ENCODE measurements at places on chromosomes 6 and 20. TPM values are rescaled to one million over a fixed set of nuclear protein-coding genes. Genes with fewer than 3 reads are reported as not detected.

The RBM24 gene
- total RNA-seq = 2.4 TPM

The TNF gene
- total RNA-seq = not detected

DNA sequence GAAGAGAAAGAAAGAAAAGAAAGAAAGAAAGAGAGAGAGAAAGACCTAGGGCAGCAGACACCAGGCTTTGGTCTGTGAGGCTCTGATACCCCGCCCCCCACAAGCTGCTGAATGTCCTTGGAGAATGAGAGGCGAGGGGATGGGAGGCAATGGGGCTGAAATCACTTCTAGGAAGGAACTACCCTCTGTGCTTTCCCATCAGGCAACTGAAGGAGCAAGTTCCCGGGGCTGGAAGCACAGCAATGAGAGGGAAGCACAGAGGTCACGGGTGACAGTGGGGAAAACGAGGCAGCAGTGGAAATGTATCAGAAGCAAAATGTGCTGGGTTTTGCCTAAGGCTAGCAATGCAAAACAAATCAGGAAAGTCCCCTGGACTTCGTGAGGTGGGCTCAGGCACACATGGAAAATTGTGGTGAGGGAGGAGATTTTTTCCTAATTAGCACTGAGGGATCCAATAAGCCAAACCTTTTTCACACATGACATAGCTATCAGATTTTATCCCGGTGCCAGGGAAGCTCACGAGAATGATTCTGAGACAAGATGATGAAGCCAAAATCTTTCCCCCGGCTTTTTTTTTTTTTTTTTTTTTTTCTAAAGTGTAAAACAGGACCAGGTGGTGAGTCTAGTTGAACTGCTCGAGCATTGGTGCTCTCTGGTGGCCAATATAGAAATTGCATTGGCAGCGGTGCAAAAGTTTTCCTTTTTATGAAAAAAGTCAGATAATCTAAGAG lies 16.8 kb upstream of the ARFGEF2 start:
- no peaks in the 10 kb centered on the region for H3K36me3 ChIP-seq
- no peak overlapping the region for H3K27ac ChIP-seq
- peak; percentile 57 for DNase-seq
- no peak overlapping the region for H3K4me3 ChIP-seq

DNA sequence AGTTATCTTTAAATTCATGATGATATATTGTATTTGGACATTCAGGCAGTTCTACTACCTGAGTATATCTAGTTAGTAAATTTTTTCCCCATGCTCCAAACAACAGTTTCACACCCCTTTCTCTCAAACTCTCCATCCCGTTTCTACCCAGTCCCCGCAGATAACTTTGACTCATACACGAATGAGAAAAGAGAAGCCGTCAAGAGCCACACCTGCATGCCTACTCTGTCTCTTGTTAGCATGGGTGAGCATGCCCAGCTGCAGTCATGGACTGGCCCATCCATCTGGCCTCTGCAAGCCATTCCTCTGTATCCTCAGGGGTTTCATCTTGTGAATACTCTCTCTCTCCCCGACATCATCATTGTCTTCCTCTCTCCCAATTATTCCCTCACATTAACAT lies 41.5 kb downstream of the MYB start:
- DNase-seq = no peak
- H3K27me3 ChIP-seq = no peaks in the 10 kb centered on the region
- H3K4me3 ChIP-seq = no peak overlapping the region
- no peaks in the 10 kb centered on the region for H3K36me3 ChIP-seq
- no peaks in the 10 kb centered on the region for H3K4me1 ChIP-seq

All from thyroid gland (tissue), 4 donors.